Activated effector memory CD4-positive, alpha-beta T cell treated with anti-CD3 and anti-CD28 coated beads, Interleukin-2, amount 50 U/mL, for 16 hours (primary cell): ENCODE measurements at places on chromosomes 2 and 18.

GRCh38 chr2:23592898-23593751 lies 208.1 kb downstream of the KLHL29 start:
- DNase-seq, result no peak

- no peak for DNase-seq
Measured at GRCh38 chr2:1650085-1650872, 94.0 kb downstream of the PXDN start.

DNA sequence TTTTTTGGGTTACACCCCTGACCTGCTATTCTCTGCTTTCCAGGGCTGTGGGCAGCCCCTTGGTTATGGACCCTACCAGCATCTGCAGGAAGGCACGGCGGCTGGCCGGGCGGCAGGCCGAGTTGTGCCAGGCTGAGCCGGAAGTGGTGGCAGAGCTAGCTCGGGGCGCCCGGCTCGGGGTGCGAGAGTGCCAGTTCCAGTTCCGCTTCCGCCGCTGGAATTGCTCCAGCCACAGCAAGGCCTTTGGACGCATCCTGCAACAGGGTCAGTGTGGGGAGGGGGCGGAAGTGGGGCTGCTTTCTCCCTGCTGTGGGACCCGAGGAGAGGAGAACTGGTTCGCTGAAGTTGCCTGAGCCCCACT lies 9.7 kb upstream of the WNT10A start:
- no peak for DNase-seq

DNA sequence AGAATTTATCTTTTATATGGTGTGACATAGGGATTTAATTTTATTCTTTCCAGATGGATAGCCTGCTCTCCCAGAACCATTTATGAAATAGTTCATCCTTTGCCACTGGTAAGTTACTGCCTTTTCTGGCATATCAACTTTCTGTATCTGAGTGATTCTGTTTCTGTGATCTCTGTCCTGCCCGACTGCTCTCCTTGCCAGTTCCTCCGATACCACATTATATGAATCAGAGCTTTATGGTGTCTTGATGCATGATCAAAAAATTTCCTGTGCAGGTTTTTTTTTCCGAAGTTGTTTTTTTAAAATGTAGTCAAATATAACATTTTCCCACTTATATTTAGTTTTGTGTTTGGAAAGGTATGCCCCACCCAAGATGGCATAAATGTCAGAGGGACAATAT lies 242.5 kb downstream of the CYP26B1 start:
- DNase-seq, result no peak

- no peak for DNase-seq
Measured at GRCh38 chr2:239425631-239426030, 24.8 kb upstream of the HDAC4 start.

GRCh38 chr18:317618-318017 lies 49.8 kb upstream of the THOC1 start:
- no peak for DNase-seq

DNA sequence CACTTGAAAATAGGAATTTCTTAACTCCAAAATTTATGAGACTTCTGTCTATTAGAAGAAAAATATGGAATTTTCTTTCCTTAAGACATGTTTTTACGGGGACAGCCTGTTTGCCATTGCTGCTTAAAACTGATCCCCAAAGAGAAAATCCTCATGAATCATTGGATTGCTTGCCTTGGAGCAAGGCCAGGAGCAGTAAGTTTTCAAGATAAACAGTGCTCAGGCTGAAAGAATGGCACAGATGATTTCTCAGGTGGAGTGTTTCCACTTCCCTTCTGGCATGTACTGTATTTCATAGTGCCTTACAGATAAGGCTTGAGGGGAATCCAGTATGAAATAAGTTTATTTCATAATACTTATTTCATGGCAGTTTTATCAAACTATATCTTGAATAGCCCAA lies 74.3 kb upstream of the MMADHC start:
- DNase-seq, result no peak

GRCh38 chr2:12502759-12503158 lies 214.0 kb upstream of the TRIB2 start:
- peak; percentile 78 for DNase-seq

DNA sequence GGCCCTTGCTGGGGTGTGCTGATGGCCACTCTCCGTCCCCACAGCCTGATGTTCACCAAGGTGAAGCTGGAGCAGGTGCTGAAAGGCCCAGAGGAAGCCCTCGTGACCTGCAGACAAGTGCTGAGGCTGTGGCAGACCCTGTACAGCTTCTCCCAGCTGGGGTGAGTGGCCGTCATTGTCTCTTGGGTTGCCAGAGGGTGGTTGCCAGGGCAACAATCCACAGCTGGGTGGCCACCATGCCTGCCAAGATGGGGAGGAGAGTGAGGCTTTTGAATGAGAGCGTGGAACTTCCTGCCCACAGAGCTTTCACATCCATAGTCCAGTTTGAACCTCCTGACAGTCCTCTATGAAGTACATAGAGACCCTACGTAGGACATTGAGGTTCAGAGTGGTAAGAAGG lies 108.8 kb downstream of the STPG4 start:
- no peak for DNase-seq

GRCh38 chr18:46152436-46152807 lies 48.2 kb downstream of the HAUS1 start:
- no peak for DNase-seq

- no peak for DNase-seq
Measured at GRCh38 chr2:239807568-239807967, 217.6 kb downstream of the NDUFA10 start.

- no peak for DNase-seq
Measured at GRCh38 chr2:139622691-139623090, 842.5 kb upstream of the NXPH2 start.

- no peak for DNase-seq
Measured at GRCh38 chr18:379681-380330, 112.0 kb upstream of the THOC1 start.

- no peak for DNase-seq
Measured at GRCh38 chr18:23037646-23038045, 97.6 kb upstream of the CABLES1 start.

DNA sequence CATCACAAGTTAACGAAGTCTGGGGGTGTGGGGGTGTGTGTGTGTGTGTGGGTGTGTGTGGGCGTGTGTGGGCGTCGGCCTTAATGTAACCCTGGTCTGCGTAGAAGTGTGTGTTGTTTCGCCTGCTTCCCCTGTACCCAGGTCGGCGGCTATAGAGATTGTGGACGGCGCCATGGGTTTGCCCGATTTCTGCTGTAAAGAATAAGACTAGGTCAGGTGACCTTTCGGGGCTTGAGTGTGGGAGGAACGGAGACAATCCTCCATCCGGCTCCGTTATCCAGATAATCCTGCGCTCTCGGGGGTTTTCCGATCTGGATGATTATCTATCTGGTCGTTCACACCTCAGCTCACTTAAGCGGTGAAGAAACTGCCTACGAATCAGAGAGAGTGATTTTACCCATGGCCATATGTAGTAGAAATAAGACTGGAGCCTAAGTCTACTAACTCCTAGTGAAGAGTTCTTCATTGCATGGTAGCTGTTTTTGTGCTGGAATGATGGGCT lies 543 bp downstream of the HADHB start:
- DNase-seq, result peak; percentile 82

DNA sequence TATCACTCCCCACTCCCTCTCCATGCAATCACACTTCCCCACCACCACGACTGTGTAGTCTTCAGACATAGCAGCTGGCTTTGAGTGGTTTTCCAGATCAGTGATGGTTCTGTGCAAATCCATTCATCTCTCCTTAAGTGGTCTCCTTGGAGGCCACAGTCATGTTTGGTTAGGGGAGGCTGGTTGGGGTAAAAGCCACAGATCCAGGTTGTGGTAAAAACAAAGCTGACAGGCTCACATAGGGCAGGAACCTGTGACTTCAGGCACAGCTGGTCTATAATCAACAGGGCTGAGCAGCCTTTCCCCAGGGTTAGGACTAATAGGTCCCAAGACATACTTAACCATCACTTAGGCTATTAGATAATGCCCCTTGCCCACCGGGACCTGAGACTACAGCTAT lies 46.2 kb upstream of the FZD7 start:
- DNase-seq, result no peak

- no peak for DNase-seq
Measured at GRCh38 chr2:220949466-220949865, 622.6 kb downstream of the EPHA4 start.

DNA sequence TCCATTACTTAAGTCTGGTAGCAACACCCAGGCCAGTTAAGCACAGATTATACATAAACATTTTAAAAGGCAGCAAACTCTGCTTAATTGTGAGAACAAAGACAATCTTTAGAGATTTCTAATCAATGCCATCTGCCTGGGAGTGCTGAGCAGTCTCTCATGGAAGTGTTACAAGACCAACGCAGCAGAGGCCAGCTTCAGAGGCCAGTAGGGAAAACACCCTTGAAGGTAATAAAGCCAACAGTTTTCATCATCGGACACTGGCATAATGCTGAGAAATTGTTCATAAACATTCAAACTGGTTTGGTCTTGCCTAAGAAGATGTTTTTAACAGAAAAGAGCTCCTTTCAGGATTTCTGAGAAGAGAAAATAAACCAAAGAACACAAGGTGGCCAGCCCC lies 35.0 kb downstream of the EPB41L3 start:
- no peak for DNase-seq

GRCh38 chr2:70403267-70404053 lies 101.6 kb upstream of the FAM136A start:
- DNase-seq, result no peak

DNA sequence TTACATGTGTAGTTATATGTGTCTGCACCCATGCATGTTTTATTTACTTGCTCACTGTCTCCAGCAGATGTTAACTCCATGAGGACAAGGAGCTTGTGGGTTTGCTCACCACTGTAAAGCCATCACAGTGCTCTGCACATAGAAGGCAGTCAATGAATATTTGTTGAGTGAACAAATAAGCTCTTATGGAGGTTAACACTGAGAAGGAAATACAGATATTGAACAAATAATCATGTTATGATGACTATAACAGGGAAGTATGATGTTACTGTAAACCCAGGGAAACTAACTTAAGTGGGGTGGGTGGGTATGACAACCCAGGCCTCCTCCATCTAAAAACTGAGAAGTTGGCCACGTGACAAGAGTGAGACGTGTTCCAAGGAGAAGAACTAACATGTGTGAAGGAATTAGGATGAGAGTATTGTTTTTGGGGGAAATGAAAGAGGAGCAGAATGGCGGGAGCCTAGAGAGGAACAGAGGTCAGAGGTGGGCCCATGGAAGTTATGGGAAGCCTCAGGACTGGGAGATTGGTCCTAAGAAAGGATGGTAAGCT lies 6.0 kb upstream of the FAM117B start:
- no peak for DNase-seq

GRCh38 chr18:74951165-74951760 lies 257.7 kb downstream of the PTGR3 start:
- no peak for DNase-seq

GRCh38 chr18:63523660-63524059 lies 18.5 kb upstream of the SERPINB12 start:
- no peak for DNase-seq

- DNase-seq, result no peak
Measured at GRCh38 chr2:95300450-95300849, 3.3 kb downstream of the KCNIP3 start.

GRCh38 chr2:38244301-38244700 lies 132.8 kb downstream of the ATL2 start:
- DNase-seq, result no peak

DNA sequence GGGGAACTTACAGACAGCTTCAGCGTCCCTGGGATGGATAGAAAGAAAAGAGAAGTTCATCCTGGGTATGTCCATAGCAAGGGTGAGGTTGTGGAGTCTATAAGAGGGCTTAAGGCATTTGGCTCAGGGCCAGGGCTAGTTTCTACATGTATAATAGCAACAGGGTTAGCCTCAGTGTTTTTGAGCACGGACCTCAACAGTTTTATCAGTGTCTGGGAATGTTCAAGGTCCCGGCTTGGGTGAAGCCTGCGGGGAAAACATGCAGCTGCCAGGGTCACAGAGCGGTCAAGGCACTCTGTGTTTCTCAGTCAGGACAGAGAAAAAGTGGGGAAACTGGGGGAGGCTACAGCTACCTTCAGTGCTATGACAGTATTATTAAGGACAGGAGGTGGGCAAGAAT lies 427.7 kb upstream of the HS6ST1 start:
- DNase-seq, result no peak

DNA sequence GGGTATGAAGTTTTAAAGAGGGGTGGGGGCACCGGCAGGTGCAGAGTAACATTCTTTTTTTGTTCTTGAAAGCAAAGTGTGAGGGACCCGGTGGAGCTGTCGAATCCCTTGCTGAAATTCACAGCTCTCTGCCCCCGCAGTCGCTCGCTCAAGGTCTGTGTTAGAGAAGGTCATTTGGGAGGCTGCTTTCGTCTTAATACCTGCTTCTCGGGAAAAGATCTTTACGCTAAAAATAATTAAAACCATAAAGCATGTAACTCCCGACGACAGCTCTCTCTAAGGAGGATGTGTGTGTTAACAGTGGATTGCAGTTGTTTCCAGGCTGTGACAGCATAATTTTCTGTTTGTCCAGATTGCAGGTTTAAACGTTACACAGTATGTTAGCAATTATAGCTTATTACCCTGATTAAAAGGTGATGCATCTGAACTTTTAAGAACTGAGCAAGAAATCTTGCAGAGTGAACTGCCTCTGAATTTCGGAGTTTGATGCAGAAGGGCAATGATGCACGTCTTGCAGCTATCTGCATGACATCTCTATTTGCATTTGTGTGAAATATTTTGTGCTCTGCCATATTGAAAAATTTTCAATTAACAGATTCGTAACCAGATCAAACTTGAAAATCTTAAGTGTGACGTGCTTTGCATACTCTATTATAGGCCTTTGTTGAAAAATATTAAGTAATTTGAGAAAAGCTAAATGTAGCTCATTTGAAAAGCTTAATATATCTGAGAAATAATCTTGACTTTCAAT lies 954 bp downstream of the RAPGEF4 start:
- no peak for DNase-seq

GRCh38 chr2:66694087-66694860 lies 259.3 kb downstream of the MEIS1 start:
- no peak for DNase-seq

DNA sequence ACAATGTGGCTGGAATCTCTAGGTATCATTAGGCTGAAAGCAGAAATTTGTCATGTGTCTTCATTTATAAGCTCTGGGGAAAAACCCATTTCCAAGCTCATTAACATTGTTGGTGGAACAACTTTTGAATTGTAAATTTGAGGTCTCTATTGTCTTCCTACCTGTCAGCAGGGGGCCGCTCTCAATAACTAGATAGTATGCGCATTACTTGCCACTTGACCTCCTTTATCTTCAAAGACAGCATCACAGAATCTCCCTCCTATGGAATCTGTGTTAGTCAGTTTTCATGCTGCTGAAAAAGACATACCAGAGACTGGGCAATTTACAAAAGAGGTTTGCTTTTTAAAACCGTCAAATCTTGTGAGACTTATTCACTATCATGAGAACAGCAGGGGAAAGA lies 223.1 kb downstream of the CALCRL start:
- no peak for DNase-seq
